ENCODE measurements at places on chromosomes 12 and 14.
A peak's percentile ranks its signal among the peaks of the same experiment; 100 is the strongest.

- no peak for DNase-seq
These were observed 62.6 kb upstream of the BICD1 start for GRCh38 chr12:32043928-32044549.

DNA sequence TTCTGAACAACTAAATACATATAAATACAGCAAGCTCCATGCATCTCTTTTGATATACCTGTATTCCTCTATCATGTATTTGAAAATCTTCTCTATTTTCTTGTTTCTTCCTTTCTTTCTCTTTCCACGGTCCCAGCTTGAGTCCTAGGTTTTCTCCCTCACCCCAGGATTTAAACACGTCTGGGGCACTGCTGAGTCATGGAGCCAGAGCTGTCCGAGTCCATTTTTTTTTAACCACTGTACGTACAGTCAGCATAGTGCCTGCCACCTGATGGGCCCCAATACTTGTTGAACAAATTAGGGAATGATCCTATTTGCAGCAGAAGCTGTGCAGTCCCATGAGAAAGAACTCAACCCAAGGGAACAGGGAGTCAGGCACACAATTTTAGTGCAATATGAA is 158.1 kb downstream of the ATP23 start:
- DNase-seq, result no peak

DNA sequence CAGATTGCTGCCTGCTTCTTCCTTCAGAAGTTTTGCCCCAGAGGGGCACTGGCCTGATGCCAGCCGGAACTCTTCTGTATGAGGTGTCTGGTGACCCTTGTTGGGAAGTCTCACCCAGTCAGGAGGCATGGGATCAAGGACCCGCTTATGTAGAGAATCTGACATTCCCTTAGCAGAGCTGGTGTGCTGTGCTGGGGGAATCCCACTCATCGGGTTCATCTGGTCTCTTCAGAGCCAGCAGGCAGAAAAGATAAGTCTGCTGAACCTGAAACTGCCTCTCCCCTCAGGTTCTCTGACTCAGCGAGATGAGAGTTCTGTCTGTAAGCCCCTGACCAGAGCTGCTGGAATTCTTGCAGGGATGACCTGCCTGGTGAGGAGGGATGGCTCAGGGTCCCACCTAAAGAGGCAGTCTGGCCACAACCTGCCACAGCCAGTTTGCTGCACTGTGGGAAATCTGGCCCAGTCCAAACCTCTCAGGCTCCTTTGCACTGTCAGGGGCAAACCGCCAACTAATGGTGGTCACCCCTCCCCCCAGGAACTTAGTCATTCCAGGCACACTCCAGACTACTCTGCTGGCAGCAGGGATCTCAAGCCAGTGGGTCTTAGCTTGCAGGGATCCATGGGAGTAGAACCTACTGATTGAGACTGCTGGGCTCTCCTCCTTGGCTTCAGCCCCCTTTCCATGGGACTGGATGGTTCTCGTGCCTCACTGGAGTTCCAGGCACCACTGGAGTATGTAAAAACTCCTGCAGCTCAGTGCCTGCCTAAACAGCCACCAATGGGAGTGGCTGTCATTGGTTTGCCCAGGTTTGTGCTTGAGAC is 4.1 kb downstream of the CLEC2D start:
- no peak for DNase-seq

GRCh38 chr12:9094512-9095206 is 21.1 kb downstream of the A2M start:
- DNase-seq, result no peak

DNA sequence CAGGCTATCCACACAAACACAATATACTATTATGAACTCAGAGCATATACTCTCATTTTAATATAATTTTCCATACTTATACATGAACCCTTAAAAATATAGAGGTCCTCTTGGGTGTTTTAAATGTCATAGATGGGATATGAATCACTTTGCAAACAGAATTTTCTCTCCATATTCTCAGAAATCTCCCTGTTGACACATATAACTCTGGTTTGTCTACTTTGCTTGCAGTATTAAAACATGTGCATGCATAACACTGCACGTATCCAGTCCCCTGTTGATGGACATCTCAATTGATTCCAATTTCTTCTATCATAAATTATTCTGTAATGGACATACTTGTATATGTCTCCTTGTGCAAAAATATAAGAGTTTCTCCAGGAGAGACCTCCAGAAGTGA is 417.5 kb upstream of the TBX3 start:
- no peak for DNase-seq

DNA sequence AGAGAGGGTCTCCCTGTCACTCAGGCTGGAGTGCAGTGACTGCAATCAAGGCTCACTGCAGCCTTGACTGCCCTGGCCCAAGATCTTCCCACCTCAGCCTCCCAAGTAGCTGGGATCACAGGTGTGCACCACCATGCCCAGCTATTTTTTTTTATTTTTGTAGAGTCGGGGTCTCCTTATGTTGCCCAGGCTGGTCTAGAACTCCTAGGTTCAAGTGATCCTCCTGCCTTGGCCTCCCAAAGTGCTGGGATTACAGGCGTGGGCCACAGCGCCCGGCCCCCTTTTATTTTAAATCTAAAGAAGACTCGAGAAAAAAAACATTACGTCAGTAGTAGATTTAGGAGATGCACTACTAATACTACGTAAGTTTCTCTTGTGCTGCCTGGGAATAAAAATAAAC is 14.3 kb downstream of the FOS start:
- no peak for DNase-seq

DNA sequence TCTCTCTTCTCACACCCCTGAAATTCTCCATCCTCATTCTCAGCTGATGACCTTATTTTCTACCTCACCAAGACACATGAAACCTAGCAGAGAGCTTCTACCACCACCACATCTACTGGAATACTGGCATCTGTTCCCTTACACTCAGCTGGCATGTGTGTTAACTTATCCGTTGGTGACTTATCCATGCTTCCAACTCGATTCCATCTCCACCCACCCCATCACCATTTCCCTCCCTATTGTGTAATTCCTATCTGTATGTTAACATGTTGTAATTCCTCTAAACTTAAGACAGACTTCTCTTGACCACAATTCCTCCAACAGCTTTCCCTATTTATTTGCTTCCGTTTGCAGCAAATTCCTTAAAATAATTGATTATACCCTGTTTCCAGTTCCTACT is 15.4 kb downstream of the C1S start:
- DNase-seq, result no peak

DNA sequence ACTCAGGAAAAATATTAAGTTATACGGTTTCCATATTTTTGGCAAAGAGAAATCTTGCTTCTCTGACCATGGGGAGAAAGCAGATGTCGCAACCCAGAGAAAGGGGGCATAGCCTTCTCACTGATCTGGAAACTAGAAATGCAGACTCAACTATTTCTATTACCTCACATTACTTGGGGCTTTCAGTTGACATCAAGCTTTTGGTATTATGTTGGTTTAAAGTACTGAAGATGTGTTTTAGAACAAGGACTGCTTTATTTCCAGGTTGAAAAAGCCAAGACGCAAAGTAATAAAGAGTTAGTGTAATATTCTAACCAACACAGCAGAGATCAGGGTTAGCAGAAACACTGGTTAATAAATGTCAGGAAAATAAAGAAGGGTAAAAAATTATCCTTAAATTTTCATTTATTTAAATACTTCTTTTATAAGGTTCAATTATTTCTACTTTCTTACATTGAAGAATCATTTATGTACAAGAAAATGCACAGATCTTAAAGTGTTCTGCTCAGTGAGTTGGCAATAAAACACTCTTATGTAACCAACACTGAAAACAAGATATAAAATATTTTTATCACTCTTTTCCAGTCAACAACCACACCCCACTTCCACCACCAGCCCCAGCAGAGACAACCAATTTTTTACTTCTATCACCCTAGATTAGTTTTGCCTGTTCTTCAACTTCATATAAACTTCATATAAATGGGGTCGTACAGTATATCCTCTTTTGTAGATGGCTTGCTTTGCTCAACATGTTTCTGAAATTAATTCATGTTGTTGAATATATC is 26.0 kb downstream of the DCP1B start:
- no peak for DNase-seq

DNA sequence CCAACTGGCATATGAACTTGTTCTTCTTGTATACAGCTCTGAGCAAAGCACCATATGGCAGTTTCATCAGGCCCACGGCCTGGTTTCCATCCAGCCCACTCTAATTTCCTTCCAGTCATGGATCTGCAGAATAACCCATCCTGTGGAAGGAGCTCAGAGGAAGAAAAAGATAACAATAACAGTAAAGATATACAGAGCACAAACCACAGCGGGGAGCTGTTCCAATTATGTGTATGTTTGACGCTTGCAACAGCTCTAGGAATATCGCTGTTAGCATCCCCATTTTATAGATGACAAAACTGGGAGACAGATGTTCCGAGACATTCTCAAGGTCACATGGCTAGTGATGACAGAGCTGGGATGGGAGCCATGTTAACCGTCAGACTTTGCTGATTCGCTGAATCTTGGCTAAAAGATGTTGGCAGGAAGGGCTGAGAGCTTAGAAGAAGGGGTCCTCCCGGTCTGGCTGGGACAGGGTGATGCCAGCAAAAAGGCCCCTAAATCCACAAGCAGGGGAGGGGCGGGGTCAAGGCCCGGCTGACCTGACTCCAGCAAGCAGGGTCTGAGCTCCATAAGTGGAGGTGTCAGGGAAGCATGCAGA is 34.4 kb upstream of the CIPC start:
- no peak for DNase-seq

DNA sequence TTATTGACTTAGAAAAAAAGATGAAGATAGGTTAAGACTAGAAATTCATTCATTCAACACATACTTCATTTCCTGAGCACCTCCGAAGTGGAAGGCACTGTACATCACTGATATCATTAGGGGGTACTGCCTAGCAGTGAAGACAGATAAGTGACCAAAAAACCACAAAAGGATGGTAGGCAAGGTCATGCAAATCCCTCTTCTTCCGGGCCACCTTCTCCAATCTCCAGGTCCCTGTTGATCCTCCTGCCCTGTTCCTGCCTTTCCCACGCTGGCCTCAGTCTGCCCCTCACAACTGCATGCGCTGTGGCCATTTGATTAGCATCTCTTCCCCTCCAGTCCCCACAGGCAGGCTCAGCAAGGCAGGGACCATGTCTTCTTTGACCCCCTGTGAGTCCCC is 60.8 kb downstream of the SETD3 start:
- no peak for DNase-seq

DNA sequence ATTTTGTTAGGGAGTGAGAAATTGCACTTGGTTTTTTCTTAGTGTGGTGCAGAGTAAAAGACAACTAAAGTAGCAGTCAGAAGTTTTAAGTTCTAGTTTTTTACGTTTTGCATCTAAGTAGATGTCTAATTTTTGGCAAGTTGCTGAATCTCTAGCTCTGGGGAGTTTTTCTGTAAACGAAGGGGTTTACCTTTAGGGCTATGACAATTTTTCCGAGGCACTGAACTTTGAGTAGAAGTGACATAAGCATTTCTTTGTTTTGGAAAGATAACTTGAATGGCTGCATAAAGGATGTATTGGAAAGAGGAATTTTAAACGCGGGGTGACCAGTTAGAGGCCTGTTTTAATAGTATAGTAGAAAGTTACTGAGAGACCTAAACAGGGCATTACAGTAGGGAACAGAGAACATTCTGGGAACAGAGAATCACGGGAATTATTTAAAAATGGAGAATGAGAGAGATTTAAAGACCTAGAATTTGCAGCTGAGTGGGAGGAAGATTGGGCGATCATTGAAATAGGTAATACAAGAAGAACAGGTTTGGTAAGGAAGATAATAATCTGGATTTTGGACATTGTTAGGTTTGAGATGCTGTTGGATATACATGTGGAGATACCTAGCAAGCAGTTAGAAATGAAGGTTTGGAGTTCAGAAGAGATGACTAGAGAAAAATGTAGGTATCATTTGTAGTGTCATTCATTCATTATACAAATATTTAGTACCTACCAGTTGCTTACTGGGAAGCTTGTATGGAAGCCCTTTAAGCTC is 1.2 kb downstream of the ZNF410 start:
- no peak for DNase-seq

DNA sequence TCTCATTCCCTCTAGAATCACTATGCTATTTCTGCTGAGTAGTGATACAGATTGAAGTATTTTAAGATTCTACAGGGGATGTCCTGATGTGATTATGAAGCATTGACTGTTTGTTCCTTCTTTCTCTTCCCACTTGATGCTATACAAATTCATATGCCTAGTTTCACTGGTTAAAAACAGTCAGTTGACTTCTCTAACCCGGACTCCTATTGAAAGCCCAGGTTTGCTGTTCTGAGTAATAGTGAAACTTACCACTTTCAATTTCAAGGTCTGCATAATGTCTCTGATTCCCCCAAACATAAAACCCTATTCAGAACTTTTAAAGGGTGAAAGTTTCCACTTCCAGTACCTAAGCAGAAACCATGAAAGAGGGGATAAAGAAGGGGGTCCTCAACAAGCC is 117.7 kb upstream of the RPL10L start:
- DNase-seq, result no peak

GRCh38 chr12:3014641-3015040 is 55.4 kb downstream of the TEAD4 start:
- DNase-seq, result no peak

- DNase-seq, result no peak
These were observed 74.0 kb upstream of the PLXNC1 start for GRCh38 chr12:94074216-94074979.

GRCh38 chr14:65658202-65658601 is 245.7 kb downstream of the FUT8 start:
- DNase-seq, result no peak

- no peak for DNase-seq
These were observed 32.5 kb downstream of the SRGAP1 start for GRCh38 chr12:63876980-63877379.

DNA sequence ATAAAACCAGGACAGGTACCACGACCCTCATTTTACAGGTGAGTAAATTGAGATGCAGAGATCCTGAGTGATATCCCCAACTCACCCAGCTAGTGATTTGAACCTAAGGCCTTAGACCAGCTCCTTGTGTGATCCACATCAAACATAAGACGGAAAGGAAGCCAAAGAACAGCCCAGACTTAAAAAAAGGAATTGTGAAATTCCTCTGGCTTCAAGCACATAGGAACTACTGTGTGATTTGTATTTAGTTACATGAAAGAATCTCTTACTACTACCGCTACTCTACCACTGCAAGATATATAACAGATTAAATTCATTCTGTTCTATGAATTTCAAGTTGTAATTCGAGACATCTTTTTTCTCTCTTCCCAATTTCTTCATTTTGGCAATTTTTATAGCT is 10.5 kb downstream of the E2F7 start:
- DNase-seq, result no peak

GRCh38 chr14:39673270-39673711 is 241.1 kb upstream of the FBXO33 start:
- no peak for DNase-seq

GRCh38 chr14:89298056-89298834 is 118.8 kb downstream of the FOXN3 start:
- DNase-seq, result no peak

DNA sequence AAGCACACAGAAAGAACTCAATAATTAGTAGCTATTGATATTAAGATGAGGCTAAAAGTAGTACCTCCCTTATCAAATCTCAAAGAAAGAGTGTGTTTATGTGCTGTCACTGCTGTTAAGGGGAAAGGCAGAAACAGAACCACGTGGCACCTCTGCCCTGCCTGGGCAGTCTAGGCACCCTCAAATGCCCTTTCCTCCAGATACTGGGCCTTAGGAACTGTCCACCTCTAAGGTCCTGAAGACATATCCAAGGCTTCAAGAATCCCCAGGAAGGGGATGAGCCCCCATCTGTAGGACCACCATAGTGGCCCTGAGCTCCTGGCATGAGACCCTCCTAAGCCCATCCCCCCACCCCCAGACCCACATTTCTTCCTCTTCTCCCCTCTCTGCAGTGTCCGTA is 29.1 kb downstream of the NGB start:
- peak; percentile 3 for DNase-seq
